ENCODE measurements at places on chromosomes 5 and 9.

DNA sequence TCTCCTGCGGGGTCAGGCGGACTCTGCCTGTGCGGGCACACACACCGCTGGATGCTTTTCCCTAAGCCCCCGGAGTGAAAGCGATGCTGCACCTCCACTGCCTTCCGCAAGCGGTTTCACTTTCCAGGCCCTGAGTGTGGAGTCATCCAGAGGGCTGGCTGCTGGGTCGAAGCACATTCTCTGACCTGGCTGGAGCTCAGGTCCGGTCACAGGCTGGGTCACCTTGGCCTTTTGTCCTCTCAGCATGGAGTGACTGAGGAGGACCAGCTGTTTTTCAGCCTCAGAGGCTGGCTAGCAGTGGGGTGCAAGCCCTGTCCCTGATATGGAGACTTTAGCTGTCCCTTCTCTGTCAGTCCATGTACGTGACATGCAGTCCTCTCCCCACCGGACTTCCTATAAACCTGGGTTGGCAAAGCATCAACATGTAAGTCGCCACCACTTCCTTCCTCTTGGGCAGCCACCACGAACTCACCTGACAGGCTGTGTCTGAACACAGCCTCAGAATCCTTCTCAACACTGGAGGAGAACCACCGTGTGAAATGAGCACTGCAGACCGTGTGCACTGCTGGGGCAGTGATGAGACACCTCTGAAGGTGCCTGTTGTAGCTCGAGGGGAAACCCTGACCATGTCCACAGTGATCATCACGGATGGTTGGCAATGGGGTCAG is 51.3 kb downstream of the GADD45G start:
- DNase-seq, result no peak

DNA sequence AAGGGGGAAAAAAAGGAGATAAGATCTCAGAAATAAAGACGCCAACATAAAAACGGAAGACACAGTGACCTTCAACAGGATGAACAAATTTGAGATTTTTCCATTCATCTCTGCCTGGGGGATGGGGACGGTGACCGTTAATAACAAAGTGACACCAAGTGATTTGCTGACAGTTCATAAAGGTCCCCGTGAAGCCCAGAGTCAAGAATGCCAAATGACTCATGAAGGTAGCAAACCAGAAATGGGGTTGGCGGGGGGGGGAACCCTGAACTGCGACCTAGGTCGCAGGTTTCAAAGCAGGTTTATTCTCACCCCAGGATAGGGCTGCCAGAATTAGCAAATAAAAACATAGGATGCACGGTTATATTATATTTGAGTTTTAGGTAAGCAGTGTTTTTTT is 21.1 kb upstream of the SHB start:
- peak; percentile 28 for DNase-seq

- DNase-seq, result no peak
These were observed 40.0 kb downstream of the NIM1K start for GRCh38 chr5:43231977-43232376.

DNA sequence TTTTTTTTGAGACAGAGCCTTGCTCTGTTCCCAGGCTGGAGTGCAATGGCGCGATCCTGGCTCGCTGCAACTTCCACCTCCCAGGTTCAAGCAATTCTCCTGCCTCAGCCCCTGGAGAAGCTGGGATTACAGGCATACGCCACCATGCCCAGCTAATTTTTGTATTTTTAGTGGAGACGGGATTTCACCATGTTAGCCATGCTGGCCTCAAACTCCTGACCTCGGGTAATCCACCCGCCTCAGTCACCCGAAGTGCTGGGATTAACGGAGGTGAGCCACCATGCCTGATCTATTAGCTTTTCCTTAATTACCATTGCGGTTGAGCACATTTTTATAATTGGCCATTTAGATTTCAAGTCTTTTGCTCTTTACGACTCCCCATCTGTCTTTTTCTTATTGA is 2.9 kb upstream of the FLT4 start:
- DNase-seq, result no peak

DNA sequence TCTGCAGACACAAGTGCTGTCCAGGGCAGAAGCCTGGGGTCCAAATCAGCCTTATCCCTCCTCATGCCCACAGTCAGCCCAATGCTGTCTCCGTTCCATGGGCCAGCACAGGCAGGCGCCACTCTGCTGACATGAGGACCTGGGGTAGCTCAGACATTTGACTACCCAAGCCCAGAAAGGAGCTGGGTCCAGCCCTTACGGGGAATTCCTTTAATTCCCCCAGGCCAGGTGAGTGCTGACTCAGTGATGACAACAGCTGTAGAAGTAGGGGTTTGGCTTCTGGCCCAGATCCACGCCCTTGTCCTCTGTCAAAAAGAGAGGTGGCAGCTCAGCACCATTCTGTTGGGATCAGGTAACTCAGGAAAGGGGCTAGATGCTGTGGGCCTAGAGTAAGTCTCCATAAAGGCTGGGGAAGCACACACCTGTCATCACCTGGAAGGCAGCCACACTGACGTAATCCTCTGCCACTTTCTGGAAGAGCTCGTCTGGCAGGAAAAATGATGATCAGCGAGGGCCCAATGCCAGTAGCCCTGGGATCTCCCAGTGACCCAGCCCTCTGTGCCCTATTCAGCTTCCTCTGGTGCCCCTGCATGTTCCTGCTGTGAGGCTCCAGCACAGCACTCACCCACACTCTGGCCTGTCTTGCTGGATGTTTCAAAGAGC is 1.9 kb downstream of the RAB24 start:
- no peak for DNase-seq

DNA sequence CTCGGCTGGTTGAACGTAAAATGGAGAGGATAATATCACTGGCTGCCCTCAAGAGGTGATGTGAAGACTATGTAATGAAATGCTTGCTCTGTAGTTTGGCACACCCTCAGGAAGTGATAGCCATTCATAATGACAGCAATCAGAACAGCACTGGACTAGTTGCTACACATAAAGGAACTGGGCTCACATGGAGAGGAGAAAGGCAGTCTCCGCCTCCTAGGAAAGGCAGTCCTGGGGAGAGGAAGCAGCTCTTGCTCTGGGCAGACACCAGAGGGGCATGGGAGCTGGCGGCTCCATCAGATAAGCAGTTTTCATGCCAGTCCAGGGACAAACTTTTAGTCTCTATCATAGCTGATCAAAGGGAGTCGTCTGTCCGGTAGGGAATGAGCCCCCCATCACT is 46.9 kb downstream of the ARHGEF37 start:
- DNase-seq, result no peak

DNA sequence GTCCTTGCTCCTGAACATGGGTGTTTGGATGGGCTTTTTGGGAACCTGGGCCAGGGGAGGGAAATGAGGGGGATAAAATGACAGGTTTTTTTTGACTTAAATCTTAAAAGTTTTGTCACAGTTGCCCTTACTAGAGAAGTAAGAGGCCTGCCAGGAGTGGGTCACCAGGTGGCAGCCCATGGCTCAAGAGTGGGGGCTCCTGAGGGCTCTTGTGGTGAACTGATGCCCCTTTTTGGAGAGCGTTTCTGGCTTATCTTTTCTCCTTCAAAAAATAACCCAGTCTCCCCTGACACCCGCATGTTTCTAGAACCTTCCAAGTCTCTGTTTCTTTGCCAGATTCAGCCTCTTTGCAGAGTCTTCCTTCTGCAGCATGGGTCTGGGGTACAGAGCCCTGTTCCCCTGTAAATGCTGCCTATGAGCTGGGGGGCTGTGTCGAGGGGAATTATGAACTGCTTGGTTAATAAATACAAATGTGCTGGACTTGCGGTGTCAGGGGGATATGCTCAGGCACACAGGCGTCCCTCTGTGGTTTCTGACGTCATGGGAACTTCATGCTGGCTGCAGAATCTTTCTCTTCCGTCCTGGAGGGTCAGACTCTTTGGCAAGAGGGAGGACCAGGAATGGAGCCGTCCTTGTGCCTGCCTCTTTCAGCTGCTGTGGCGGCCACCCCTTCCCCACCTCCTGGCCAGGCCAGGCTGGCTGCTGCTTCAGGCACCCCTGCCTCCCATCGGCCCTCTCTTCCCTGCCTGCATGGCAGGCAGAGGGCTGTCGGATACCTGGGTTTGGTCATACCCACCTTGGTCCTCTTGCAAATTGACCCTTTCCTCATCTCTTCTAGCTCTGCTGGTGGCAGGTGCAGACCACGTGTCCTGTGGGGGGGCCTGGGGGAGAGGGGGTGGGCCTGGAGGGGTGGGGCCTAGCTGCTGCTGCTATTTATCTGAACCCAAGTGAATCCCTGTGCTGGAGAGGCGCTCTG is 30.1 kb downstream of the PTPA start:
- DNase-seq, result peak; percentile 91

Measured in vagina (tissue), 2 donors.